Camera-type eye (tissue), 1 donor: ENCODE measurements at places on chromosomes 4 and X. TPM values are rescaled to one million over a fixed set of nuclear protein-coding genes. Genes with fewer than 3 reads are reported as not detected.

Gene TMEM271
- 1.3 TPM for total RNA-seq

Gene HELT
- 1.0 TPM for total RNA-seq

Gene AR
- 8.9 TPM for total RNA-seq

Gene SCML2
- 13.7 TPM for total RNA-seq

Gene SSX3
- total RNA-seq: not detected

Gene ARFIP1
- 60.7 TPM for total RNA-seq

Gene CMC4
- total RNA-seq: 11.6 TPM

Gene PPP4R3C
- total RNA-seq: not detected

Gene COX7B2
- total RNA-seq: not detected

Gene PABPC5
- total RNA-seq: 8.4 TPM

Gene CXorf49
- total RNA-seq: not detected

Gene AKAP4
- total RNA-seq: not detected

Gene RPS3A
- total RNA-seq: 2,971 TPM

Gene OTC
- not detected for total RNA-seq

Gene CXCL3
- 1.5 TPM for total RNA-seq

Gene UGT2A3
- total RNA-seq: 0.22 TPM

Gene CNKSR2
- 67.2 TPM for total RNA-seq

Gene MMRN1
- 23.6 TPM for total RNA-seq

Gene ARAP2
- total RNA-seq: 8.7 TPM

Gene IQSEC2
- 8.9 TPM for total RNA-seq

Gene MTMR8
- 9.2 TPM for total RNA-seq

Gene NPNT
- total RNA-seq: 55.7 TPM

Gene MAGEA12
- total RNA-seq: not detected

Gene RASL11B
- 11.5 TPM for total RNA-seq

Gene EIF1AX
- 85.7 TPM for total RNA-seq

Gene ADH1C
- total RNA-seq: 1.3 TPM
